ENCODE measurements at places on chromosomes 2 and 18.

DNA sequence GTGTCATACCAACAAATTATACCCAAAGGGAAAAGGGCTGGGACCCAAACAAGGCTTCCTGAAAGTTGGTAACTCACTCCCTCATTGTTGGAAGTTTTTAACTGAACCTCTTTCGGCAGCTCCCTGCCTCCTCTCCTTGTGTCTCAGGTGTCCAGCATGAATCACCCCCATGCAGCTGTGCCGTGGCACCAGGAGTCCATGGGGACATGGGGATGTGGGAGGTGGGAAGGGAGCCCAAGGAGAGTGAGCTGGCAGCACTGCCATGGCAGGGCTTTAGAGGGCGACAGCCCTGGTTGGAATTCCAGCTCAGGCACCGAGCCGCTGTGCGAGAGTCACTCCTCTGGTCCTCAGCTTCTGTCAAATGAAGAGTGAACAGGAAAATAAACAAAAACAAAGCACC, 12.5 kb upstream of the GYPC start:
- DNase-seq: no peak

- no peak for DNase-seq
Observed at GRCh38 chr2:14778015-14778414, 145.5 kb downstream of the LRATD1 start.

DNA sequence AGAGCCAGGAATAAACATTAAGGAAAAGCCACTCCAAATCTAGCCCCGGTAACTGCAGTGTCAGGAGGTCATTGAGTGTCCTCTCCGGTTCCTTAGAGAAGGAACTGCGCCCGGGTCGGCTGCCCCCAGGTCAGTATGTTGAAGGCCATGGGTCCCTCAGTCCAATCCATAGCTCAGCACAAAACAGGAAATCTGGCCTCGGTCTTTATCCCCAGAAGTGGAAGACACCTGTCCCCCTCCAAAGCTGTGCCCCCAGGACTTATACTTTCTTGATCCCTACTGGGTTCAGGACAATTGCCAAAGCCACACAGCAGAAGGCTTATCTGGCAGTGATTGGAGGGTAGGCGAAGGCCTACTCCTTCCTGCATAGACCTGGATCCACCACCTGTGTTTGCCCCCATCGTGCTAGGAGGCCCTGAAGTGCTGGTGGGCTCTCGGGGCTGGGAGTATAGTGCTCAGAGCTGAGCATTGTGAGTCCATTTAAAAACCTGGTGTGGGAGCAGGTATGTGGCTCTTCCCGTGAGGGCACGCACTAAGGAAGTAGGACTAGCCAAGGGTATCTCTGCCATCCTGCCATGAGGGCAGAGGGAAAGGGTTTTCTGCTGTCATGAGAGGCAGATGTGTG, 178.6 kb downstream of the SEPTIN10 start:
- no peak for DNase-seq

GRCh38 chr18:23871410-23871809, 143.1 kb upstream of the TTC39C start:
- DNase-seq: peak; percentile 50

DNA sequence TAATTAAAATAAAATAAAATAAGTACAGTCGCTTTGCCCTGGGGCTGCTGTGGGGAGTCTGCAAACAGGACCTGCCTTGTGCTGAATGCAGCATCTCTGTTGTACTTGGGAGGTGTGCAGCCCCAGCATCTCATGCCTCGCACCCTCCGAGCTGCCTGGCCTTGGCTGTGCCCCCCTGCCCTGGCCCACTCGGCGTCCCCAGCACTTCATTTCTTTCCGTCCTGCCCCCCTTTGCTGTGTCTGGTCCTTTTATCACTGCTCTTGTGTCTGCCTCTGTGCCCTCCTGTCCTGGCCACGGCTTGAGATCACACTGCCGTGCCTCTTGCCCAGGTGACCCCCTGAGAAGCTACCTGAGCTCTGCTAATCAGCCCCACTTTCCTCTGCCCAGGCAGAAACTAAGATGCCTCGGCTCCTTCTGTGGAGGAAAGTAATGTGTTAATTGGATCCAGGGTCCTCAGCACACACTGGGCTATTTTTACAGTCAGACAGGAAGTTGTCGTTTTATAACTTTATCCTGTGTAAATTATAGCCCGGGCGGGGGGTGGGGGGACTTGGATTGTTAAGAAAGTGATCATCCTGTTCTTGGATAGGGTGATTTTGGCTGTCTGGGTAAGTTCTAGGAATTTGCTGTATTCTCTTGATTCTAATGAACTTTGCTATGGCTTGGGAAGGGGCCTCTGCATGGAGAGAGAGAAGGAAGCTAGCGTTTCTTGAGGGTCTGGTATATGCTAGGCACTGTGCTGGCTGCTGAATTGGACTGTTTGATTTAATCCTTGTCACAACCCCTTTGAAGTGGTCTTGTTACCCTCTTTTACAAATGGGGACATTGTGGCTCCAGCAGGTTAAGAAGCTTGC, 69.4 kb downstream of the AGAP1 start:
- no peak for DNase-seq

DNA sequence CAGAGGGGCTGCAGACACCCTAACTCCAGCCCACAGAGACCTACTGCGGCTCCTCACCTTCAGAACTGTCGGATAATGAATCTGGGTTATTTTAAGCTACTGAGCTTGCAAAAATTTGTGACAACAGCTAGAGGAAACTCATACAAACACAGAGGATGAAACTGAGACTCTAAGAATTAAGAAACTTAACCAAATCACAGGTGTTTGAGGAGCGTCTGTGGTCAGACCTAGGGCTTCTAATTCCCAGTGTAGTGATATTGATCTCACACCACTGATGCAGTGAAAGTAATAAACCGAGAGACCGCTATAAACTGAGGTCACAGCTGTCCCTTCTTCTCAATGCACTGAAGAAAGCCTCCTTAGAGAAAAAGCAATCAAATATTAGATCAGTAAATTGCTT, 110.1 kb downstream of the RGPD3 start:
- DNase-seq: no peak

DNA sequence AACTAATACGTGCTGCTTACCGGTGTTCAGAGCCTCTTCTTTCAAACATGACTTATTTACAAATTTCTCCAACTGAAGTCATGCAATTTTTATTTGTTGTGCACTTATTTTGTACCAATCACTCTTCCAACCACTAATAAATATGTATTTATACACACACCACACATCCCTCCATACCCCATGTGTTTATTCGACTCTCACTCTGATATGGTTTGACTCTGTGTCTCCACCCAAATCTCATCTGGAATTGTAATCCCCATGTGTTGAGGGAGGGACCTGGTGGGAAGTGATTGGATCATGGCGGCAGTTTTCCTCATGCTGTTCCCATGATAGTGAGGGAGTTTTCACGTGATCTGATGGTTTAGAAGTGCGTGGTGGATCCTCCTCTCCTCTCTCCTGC, 49.5 kb upstream of the ACYP2 start:
- no peak for DNase-seq

GRCh38 chr18:58288921-58289797, 245.1 kb downstream of the NEDD4L start:
- DNase-seq: no peak

DNA sequence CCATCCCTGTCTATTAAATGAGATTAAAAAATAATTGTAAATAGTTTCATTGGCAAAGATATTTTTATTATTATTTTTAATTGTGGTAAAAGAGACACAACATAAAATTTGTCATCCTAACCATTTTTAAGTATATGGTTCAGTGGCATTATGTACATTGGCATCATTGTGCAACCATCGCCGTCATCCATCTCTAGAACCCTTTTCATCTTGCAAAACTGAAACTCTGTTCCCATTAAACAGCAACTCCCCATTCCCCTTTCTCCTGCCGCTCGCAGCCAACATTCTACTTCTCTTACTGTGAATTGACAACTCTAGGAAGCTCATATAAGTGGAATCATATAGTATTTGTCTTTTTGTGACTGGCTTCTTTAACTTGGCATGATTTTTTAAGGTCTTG, 25.3 kb downstream of the LAMA3 start:
- DNase-seq: no peak

- DNase-seq: no peak
Observed at GRCh38 chr2:100281521-100282438, 40.5 kb downstream of the LONRF2 start.

DNA sequence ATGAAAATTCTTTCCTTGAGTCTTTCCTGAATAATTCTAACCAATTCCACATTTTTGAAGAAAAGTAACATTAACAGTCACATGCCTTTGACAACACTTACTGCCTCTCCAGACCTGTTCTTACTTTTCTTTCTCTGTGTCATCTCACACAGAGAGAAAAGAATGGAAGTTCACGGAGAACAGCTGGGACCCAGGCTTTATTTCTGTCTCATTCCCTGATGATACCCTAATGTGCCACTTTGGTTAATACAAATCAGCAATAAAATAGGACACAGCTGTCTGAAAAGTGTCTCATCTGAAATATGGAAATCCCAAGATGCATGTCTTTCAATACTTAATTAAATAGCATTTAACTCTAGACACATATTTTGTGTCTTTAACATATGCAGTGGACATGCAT, 42.1 kb upstream of the RAB27B start:
- no peak for DNase-seq

DNA sequence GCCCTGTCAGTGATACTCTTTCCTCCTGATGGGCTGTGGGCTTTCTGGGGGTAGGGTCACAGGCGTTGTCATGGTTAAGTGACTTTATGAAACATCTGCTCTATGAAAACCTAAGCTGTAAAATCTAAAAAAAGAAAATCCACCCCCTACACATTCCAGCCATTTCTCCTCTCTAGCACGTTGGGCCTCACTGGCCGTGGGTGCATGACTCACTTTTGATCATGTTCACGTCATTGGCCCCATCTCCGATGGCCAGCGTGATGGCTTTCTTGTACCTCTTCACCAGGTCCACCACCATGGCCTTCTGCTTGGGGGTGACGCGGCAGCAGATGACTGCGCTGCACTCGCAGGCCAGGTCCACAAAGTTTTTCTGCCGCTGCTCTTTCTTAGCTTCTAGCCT, 39.3 kb upstream of the NARS1 start:
- DNase-seq: no peak

GRCh38 chr2:209696836-209697711, 74.6 kb upstream of the UNC80 start:
- no peak for DNase-seq

DNA sequence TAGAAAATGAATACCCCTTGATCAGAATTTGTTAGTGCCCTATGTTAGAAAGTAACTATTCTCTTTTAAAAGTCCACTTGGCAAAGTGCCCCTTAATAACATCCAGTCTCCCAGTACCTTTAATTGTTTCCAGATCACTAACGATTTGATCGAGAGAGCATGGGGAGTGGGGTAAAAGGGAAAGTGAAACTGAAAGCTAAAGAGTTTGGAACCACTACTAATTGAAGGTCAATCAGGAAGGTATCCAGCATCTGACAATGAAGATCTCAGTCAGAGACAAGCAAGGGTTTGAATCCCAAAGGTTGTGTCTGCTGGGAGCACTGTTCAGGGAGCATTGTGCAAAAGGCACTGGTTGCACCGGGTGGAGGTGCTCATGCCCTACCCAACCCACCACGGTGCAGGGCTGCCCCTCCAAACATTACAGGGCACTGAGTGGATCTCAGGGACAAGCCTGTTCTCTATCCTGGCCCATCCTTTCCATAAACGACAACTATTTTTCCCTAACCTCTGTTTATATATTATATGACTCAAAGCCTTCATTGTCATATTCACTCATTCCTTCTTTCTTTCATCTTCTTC, 14.6 kb upstream of the RIT2 start:
- DNase-seq: no peak

- peak; percentile 47 for DNase-seq
Observed at GRCh38 chr2:241218131-241219029, 29.9 kb downstream of the ANO7 start.

DNA sequence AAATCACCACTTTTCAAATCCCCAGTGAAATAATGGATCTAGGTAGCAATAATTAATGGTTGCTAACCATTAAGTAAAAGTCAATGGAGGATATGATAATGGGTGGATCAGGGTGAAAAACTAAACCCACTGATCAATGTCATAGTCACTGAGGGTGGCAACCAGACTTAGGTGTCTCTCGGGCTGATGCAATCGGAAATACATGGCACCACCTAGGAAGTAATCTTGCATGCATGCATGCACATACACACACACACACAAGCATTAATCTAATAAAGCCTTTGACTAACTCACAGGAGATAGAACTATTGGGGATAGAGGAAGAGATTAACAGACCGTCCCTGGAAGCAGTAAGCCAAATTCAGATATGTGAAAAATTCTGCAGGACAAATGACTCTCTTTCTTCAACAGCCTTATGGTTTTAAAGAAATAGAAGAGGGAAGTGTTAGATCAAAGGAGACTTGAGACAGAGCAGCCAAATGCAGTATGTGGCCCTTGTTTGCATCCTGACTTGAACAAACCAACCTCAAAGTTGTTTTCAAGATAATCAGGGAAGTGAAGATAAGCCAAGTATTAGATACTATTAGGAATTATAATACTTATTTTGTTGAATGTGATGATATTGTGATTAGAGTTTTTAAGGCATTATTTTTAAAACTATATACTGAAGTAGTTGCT, 186.0 kb upstream of the RMP24 start:
- no peak for DNase-seq

DNA sequence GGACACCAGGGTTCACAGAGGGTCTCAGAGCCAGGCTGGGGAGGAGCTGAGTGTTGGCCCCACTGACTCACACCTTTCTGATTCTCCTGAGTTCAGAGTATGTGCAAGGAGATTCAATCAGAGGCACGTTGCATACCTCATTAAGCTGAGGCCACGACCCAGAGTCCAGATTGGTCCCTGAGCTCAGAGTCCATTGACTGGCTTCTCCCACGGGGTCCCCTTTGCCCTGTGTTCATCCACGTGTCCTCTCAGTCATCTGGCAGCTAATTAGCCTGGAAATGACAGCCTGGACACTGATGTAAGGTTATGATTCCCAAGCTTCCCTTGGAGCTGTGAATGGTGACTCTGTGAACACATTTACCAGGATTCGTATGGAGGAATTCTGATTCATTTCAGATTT, 267.2 kb downstream of the SH3BP4 start:
- DNase-seq: no peak

GRCh38 chr2:26526589-26526988, 48.7 kb upstream of the OTOF start:
- no peak for DNase-seq

DNA sequence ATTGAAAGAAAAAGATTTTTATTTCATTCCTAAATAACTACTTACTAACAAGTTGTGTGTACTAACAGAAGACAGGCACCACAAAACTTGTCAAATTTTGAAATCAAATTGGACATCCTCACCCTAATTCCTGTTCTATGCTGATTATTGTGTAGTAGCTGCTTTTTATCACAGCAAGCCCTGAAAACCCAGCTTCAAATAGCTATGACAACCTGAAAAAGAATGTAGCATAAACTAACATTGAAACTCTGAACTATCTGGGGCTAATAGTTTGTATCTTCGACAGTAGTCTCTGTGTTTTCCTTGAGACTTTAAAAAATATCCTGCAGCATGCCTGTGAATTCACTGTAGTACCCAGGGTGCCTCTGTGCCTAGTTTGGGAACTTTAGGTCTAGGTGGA, 122.6 kb downstream of the WDPCP start:
- no peak for DNase-seq

All from activated naive CD4-positive, alpha-beta T cell treated with Interleukin-2 at 50 U/mL for 16 hours (primary cell).